HepG2 (cell line): ENCODE measurements at places on chromosomes 16 and 17.

DNA sequence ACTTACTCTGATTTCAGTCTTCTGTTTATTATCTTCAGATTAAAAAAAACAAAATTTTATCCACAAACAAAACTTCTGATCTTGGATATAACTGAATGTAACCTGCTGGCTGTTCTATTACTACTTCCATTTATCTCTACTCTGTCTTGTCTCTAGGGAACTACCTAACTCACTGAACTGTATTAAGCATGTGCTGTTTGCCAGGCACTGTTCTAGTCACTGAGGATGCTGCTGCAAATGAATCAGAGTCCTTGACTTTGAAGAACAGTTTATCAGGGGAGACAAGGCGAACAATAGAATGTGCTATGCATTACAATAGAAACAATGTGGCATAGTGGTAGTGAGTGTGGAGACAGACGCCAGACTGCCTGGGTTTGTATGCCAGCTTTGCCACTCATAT lies 2.3 kb upstream of the ANKRD40 start:
- DNase-seq: no peak

DNA sequence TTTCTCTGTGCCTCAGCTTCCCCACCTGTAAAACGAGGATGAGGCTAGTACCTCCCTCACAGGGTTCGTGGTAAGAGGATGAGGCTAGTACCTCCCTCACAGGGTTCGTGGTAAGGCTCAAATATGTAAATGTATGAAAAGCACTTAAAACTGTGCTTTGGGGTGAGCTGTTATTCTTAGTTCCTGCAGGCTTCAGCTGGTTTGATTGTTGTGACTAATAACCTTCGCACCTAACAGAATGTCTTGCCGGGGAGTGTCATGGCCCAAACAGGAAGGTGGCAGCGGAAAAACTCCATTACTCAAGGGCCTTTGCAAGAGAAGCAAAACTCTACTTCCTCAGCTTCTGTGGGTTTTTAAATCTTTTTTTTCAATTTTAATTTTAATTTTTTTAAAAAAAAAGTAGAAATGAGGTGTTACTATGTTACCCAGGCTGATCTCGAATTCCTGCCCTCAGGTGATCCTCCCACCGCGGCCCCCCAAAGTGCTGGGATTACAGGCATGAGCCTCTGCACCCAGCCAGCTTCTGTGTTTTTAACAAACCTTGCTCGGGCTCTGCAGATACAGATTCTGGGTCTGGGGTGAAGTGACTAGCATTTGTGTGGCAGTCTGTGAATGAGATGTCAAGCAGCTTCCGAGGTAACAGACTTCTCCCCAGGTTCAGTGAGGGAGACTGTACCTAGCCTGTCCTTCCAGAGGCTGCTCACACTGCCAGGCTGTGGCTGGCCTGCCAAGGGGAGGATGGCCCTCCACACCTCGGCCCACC lies 103.0 kb downstream of the RAB11FIP4 start:
- no peak for DNase-seq

- DNase-seq: no peak
These were observed 5.9 kb upstream of the CDIP1 start for GRCh38 chr16:4544473-4544872.

DNA sequence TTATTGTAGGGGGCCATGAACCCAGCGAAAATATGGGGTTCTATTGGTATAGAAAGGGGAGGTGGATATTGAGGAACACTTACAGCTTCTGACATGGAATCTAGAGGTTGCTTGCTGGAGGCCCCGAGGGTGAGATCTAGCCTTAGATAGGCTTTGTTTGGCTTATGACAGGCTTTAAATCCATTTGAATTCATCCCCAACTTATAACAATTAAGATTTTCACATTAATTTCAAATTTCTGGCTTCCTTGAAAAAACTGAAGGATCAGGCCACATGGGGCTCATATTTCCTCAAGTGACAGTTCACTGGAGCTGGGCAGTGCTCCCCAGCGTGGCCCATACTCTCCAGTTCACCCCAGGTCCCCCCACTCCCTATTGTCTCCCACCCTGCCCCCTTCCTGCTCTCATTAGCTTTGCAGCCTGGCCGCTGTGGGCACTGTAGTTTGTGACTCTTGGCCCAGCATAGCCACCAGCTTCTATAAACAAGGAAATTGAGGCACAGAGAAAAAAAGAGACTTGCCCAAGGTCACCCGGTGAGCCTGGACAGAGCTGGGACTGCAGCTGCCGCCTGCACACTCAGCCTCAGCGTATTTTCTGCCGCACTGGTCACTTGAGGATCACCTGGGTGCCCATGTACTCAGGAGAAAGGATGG lies 19.8 kb upstream of the ADGRG1 start:
- no peak for DNase-seq

DNA sequence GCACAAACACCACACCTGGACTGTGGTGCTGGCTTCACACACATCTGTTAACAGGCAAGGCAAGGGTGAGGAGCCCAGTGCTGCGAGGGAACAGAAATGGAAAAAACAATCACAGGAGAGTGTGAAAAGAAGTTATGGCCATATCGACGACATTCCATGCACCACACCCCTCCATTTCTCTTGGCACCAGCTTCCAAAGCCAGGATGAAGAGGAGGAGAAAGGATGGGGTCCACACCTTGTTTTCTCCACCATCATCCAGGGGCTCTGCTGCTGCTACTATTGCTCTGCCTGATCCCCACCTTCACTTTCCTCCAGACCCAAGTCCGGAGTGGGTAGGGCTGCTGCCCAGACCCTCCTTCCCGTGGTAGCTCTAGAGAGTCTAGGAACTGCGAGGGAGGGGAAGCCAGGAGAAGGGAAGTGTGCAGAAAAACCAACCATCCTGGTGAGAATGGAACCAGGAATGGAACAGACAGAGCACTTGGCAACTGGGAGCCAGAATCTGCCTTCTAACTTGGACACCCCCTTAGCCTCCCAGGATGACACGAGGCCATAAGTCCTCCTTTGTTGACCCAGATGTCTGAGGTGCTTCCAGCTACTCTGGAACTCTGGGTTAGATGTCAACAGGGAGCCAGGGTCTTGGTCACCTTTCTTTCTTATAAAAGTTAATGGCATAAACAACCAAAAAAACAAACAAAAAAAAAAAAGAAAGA lies 1.2 kb upstream of the PROCA1 start:
- no peak for DNase-seq

DNA sequence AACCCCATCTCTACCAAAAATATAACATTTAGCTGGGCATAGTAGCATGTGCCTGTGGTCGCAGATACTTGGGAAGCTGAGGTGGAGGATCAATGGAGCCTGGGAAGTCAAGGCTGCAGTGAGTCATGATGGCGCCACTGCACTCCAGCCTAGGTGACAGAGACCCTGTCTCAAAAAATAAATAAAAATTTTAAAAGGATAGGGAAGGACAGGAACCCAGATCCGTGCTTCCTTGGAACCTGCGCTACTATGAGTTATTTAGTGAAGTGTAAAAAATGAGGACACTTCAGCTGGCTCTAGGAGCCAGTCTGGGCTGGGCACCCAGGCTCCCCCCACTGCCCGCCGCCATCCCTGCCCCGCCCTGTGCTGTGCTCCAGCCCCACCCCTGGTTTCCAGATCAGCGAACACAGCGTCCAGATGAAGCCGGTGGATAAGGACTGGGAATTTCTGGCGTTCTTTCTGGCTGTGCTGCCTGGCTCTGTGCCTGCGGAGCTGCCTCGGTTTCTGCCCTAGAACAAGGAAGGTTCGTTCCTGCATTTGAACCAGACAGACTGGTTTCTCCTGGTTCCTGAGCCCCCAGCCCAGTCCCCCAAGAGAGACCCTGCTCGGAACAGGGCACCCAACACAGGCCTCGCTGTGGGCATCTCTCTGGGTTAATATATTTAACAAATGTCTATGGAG lies 18.5 kb downstream of the PLLP start:
- DNase-seq: no peak

GRCh38 chr17:19361326-19361725 lies 1.2 kb downstream of the B9D1 start:
- no peak for DNase-seq

- peak; percentile 69 for DNase-seq
These were observed 288.6 kb upstream of the ELAC2 start for GRCh38 chr17:13306310-13306962.

- no peak for DNase-seq
These were observed 85.7 kb upstream of the NUDT7 start for GRCh38 chr16:77636615-77637014.

DNA sequence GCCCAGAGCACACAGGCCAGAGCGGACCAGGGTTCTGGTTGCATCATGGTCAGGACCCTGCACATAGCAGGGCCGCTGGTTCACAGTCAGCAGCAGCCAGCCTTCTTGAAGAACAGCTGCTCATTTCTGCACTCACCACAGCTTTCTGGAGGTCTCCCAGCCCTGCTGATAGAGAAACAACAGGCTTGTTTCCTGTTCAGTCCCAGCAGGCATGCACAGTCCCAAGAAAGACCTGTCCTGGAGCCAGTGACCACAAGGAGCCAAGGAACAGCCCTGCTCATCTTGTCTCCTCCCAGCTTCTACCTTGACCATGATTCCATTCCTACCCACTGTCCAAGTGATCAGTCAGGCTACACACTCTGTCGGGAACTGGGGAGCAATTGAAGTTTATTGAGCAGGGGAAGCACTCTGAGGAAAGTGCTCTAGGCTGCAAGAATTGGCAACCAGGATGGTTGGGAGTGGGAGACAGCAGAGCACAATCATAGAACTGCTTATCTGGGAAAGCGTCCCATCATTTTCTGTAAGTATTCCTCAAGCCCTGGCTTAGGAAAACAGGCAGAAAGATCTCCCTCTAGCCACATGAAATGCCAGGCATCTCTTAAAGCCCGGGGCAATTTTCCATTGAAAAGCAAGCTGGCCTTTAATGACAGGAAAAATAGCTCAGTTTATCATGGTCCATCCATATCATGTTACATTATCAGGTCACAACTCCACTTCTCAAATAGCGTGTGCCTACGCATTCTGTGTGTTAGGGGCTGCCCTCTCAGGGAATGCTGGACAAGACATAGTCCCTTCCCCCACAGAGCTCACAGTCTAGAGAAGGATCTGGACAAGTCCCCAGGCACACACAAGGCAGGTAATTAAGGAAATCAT lies 155.4 kb upstream of the FOXF1 start:
- DNase-seq: no peak

GRCh38 chr16:53071748-53072301 lies 17.0 kb downstream of the CHD9 start:
- DNase-seq: no peak

GRCh38 chr16:1979271-1980029 lies 1.8 kb downstream of the NOXO1 start:
- DNase-seq: no peak
